ENCODE measurements at places on chromosomes 3 and 15. TPM values are rescaled to one million over a fixed set of nuclear protein-coding genes. Genes with fewer than 3 reads are reported as not detected.

DNA sequence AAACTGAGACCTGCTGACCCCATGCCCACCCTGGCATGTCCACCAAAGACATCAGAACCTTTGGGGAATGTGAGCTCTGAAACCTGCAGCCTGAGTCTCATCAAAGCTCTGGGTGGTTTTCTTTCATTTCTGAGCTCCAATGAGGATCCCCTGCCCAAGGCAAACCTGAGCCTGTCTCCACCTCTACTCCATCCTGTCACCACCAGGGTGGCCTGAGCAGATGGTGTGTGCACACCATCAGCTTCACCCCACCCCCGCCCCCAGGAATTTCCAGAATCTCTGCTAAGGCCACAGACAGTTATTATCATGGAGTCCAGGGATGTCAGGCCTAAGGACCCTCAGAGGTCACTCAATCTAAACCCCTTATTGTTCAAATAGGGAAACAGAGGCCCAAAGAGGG lies 1.3 kb downstream of the XIRP1 start:
- no peak overlapping the region for H3K27ac ChIP-seq
- H3K27me3 ChIP-seq = no peaks in the 10 kb centered on the region
- no peaks in the 10 kb centered on the region for H3K36me3 ChIP-seq

DNA sequence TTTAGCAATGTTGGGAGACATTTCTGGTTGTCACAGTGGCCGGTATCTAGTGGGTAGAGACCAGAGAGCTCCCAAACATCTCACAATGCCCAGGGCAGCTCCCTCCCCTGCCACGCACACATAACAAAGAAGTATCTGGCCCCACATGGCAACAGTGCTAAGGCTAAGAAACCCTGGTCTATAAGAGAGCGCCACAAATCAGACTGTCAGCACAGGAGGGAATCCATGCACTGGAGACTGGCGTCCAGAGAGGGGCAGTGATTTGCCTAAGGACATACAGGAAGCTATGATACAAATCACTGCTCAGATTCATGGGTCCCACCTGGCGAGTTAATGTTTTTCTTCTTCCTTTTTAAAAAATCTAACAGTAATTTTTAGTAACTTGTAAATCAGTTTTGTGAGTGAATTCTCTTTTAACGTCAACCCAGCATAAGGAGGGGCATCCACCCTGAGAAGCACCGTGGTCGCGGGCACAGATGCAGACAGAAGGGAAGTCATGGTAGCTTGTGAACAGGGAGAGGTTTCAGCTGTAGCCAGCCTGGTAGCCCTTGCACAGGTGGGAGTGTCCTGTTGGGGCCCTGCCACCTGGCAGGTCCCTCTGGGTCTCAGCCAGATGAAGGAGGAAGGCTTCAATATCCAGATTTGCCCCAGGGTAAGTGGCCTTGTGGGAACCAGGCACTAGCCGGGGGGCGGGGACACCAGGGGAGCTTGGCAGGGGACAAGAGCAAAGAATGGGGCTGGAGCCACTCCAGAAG lies 8.7 kb downstream of the ISG20 start:
- H3K4me1 ChIP-seq = peaks cover 26% of the 10 kb centered on the region
- no peak overlapping the region for H3K4me3 ChIP-seq
- H3K36me3 ChIP-seq = no peaks in the 10 kb centered on the region
- peak overlapping the region; percentile 64 for H3K27ac ChIP-seq

DNA sequence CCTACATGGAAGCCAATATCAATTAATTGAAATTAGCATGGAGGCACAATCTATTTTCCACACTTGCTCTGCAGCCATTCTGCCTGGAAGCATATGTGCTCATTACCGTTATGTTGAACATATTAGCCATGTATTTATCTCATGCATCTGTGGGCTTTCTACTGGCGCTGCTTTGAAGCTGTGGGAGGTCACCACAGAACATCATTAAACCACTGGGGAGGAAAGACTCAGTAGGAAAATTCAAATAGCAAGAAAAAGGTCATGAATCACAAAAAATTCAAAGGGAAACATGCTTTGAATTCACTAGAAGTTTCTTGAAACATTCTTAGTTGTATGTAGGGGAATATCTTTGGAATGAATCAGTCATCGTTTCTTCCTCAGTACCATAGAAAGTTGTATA lies 652.5 kb downstream of the EDEM1 start:
- no peak overlapping the region for H3K27ac ChIP-seq
- H3K27me3 ChIP-seq = no peaks in the 10 kb centered on the region
- H3K4me1 ChIP-seq = no peaks in the 10 kb centered on the region
- no peaks in the 10 kb centered on the region for H3K36me3 ChIP-seq
- no peak overlapping the region for H3K4me3 ChIP-seq

GRCh38 chr15:51917493-51917892 lies 54.1 kb downstream of the LEO1 start:
- no peaks in the 10 kb centered on the region for H3K27me3 ChIP-seq
- H3K27ac ChIP-seq = no peak overlapping the region
- DNase-seq = no peak
- no peak overlapping the region for H3K4me3 ChIP-seq
- no peaks in the 10 kb centered on the region for H3K4me1 ChIP-seq
- H3K36me3 ChIP-seq = no peaks in the 10 kb centered on the region

DNA sequence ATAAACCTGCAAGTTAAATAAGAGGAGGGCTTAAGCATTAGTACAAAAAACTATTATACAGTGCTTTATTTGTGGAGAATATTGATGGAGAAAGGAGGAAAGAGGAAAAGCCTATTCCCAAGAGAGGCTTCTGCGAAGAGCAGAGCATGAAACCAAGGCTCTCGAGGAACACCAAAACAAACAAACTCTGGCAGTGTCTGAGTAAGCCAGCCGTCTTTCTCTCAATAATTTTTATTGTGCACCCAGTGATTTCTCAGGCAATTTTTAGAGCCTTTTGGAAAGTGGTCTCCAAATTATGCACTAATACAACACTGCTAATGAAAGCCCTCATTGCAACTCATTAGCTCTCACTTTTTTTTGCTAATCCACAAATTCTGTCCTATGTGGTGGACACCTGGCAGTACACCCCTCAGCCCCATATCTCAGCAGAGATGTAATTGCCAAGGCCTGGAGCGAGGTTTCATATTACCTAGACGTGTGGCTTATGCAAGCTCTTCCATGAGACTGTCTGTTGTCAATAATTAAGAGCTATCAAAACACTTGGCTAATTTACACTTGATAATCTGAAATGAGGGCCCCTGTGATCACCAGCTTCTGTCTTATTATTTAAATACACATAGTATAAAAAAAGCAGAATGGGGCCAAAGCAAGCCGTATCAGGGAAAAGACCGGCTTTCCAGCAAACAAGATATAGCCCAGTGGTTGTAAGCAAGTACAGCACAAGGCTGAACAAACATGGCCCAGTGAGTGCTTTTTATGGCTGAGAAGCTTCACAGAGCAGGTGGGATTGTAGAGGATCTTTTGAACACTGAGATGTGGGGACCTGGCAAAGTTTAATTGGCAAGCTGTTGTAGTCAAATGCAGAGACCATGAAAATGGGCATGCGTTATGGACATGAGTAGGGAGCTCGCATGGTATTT lies 216.9 kb downstream of the ROBO2 start:
- H3K27ac ChIP-seq = no peak overlapping the region
- no peaks in the 10 kb centered on the region for H3K4me1 ChIP-seq
- no peaks in the 10 kb centered on the region for H3K27me3 ChIP-seq
- DNase-seq = no peak
- H3K4me3 ChIP-seq = no peak overlapping the region

GRCh38 chr15:79244876-79245275 lies 37.6 kb upstream of the ANKRD34C start:
- H3K4me1 ChIP-seq = no peaks in the 10 kb centered on the region
- no peak overlapping the region for H3K27ac ChIP-seq
- H3K36me3 ChIP-seq = no peaks in the 10 kb centered on the region
- H3K27me3 ChIP-seq = no peaks in the 10 kb centered on the region

- DNase-seq = no peak
- no peaks in the 10 kb centered on the region for H3K27me3 ChIP-seq
- H3K4me1 ChIP-seq = peaks cover 8% of the 10 kb centered on the region
- H3K36me3 ChIP-seq = peaks cover 12% of the 10 kb centered on the region
- peak overlapping the region; percentile 81 for H3K4me3 ChIP-seq
- H3K27ac ChIP-seq = peak overlapping the region; percentile 96
These were observed 568 bp downstream of the SENP2 start for GRCh38 chr3:185586686-185587039.

DNA sequence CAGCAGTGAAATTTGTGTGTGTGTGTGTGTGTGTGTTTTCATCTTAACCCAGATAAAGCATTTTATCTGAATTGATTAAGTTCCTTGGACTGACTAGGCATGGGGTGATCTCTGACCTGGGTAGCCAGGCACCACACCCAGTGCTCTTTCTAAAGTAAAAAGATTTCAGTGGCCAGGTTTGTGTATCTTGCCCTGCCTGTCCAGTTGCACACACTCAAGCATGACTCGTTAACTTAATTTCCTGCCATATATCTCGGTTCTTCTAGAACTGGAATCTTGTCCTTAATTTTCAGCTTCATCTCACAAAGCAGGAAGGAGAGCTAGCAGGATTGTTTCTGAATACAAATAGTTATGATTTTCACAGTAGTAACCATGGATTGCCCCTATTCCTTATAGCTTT lies 17.0 kb downstream of the TM4SF18 start:
- H3K4me3 ChIP-seq = no peak overlapping the region
- H3K27ac ChIP-seq = no peak overlapping the region
- no peaks in the 10 kb centered on the region for H3K36me3 ChIP-seq
- H3K27me3 ChIP-seq = no peaks in the 10 kb centered on the region

DNA sequence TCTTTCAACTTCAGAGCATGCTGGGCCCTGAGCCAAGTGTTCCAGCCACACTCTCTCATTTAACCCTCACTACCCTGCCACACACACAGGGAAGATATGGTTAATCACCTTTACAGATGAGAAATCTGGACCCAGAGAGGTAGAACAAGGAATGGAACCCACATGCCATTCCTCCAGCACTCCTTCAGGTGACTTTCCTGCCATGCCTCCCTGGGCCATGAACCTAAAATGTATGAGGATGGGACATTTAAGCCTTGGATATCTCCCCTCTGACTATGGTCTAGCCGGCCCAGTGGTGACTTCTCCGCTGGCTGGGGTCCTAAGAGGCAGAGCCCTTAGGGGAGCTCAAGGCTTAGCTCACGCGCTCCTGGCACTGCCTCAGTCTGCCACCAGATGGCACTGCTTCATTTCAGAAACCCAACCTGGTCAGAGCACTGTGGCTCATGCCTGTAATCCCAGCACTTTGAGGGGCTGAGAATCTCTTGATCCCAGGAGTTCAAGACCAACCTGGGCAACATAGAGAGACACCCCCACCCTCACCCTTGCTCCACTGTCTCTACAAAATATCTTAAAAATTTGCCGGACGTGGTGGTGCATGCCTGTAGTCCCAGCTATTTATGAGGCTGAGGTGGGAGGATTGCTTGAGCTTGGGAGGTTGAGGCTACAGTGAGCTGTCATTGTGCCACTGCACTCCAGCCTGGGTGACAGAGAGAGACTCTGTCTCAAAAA lies 2.2 kb upstream of the DCAF1 start:
- H3K27ac ChIP-seq = no peak overlapping the region
- H3K4me1 ChIP-seq = no peaks in the 10 kb centered on the region
- no peaks in the 10 kb centered on the region for H3K36me3 ChIP-seq
- no peak overlapping the region for H3K4me3 ChIP-seq
- peak; percentile 84 for DNase-seq

- DNase-seq = no peak
- H3K4me3 ChIP-seq = no peak overlapping the region
- H3K27me3 ChIP-seq = no peaks in the 10 kb centered on the region
- peaks cover 13% of the 10 kb centered on the region for H3K4me1 ChIP-seq
These were observed 124.9 kb downstream of the PTPRG start for GRCh38 chr3:61686228-61686648.

GRCh38 chr3:154864947-154865346 lies 215.2 kb upstream of the MME start:
- no peak overlapping the region for H3K27ac ChIP-seq
- DNase-seq = no peak
- no peaks in the 10 kb centered on the region for H3K27me3 ChIP-seq
- no peak overlapping the region for H3K4me3 ChIP-seq

GRCh38 chr3:191269289-191270085 lies 59.7 kb upstream of the CCDC50 start:
- H3K27ac ChIP-seq = no peak overlapping the region
- H3K36me3 ChIP-seq = no peaks in the 10 kb centered on the region
- DNase-seq = no peak
- H3K4me3 ChIP-seq = no peak overlapping the region
- H3K27me3 ChIP-seq = no peaks in the 10 kb centered on the region

DNA sequence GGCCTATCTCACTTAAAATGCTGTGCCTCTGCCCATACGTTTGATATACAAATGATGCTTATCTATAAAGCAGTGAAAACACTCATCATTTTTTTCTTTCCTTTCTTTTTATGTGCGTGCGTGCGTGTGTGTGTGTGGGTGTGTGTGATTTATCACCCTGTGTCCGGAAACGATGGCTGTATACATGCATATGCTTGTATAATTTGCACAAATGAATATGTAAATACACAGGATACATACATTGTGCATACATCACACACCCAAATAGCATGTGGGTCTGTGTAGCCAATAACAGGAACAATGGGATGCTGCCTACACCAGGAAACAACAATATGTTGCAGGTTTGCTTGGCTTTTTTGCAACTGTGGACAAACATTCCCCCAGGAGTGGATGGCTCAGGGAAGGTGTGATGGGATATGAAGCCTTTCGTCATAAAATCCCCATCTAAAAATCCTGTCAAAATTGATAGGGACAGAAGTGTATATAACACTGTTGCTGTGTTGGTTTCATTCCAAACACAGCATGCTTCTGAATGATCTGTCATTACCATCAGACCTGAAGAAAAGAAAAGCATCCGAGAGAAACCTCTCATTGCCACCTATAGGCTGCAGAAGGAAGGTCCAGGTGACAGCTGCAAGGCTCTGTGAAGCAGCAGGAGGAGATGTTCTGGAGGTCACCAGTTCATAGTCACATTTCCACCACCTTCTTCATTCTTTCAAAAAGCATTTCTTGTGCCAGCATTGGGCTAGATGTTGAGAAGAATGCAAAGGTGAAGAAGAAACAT lies 503.9 kb upstream of the NR2F2 start:
- no peaks in the 10 kb centered on the region for H3K36me3 ChIP-seq
- no peak for DNase-seq
- no peak overlapping the region for H3K4me3 ChIP-seq
- no peaks in the 10 kb centered on the region for H3K4me1 ChIP-seq

Gene PLA2G4E
- not detected for total RNA-seq

Gene ITIH1
- not detected for total RNA-seq

Gene LDHAL6B
- total RNA-seq = not detected

Gene ATP10A
- total RNA-seq = 7.4 TPM

Gene ADCY5
- 23.3 TPM for total RNA-seq

Gene CLSTN2
- 3.3 TPM for total RNA-seq

Gene LACTB
- total RNA-seq = 37.1 TPM

Gene UNC13C
- 0.13 TPM for total RNA-seq

Gene EPHB3
- total RNA-seq = 6.0 TPM
